ENCODE measurements at places on chromosomes 5 and 9.

GRCh38 chr5:66987949-66988838 lies 208.4 kb downstream of the CD180 start:
- no peak for DNase-seq

GRCh38 chr5:139262059-139262741 lies 31.3 kb upstream of the MATR3 start:
- no peak for DNase-seq

DNA sequence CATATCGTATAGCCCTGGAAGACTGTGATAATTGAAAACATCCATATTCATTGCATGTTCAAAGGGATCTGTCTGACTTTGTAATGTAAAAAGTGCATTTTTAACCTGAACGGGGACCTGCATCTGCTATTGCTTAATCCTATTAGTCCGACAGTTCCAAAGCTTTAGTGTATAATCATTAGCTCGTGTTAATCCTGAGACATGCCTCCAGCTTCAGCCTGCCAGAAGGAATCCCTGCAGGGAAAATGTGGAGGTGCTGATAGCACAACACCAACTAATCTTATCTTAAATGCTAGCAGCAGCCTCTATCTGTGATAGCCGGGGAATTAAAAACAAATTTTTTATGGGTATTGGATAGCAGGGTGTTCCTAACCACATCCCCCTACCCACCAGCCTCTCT lies 495.2 kb downstream of the TLE4 start:
- no peak for DNase-seq

- no peak for DNase-seq
These were observed 101.6 kb downstream of the CDH12 start for GRCh38 chr5:22751536-22751935.

GRCh38 chr5:609506-609905 lies 2.6 kb upstream of the CEP72 start:
- no peak for DNase-seq

DNA sequence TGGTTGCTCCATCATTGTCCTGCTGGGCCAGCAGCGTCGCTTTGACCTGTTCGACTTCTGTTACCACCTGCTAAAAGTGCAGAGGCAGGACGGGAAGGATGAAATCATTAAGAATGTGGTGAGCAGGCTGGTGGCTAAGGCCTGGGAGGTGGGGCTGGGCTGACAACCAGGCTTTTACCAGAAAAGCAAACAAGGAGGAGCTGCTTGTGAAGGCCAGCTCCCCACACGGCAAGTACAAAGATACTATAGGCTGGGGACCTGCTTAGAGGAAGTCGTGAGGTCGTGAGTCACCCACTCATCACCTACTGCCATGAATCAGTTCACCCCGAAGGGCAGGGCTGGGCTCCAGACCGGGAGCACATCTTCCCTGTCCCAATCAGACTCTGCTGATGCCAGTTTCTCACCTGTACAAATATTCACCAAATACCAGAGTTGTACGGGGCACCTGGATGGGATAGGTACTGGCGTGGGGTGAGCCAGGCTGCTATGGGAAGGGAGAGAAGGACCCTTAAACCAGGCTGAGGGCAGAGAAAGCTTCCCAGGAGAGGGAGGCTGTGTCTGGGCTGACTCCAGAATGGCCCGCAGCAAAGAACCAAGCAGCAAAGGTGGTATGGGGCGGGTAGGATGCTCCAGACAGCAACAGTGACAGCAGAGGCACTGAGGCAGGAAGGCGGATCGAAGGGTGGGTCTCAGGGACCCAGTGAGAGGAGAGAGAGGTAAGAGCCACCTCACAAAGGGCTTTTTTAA lies 69.3 kb upstream of the NIPAL4 start:
- DNase-seq, result peak; percentile 7

- no peak for DNase-seq
These were observed 24.9 kb downstream of the C9orf50 start for GRCh38 chr9:129595903-129596540.

GRCh38 chr5:14231156-14231555 lies 88.0 kb downstream of the TRIO start:
- DNase-seq, result no peak

- DNase-seq, result no peak
These were observed 84.5 kb downstream of the SLC1A1 start for GRCh38 chr9:4574657-4575243.

- no peak for DNase-seq
These were observed 306.6 kb upstream of the KIF2A start for GRCh38 chr5:61999371-61999770.
